Astrocyte of the hippocampus (primary cell): ENCODE measurements at places on chromosomes 16 and 17.

- DNase-seq = no peak
Observed at GRCh38 chr17:42077755-42078154, 20.5 kb downstream of the ZNF385C start.

- DNase-seq = no peak
Observed at GRCh38 chr16:11624636-11625607, 38.2 kb upstream of the LITAF start.

DNA sequence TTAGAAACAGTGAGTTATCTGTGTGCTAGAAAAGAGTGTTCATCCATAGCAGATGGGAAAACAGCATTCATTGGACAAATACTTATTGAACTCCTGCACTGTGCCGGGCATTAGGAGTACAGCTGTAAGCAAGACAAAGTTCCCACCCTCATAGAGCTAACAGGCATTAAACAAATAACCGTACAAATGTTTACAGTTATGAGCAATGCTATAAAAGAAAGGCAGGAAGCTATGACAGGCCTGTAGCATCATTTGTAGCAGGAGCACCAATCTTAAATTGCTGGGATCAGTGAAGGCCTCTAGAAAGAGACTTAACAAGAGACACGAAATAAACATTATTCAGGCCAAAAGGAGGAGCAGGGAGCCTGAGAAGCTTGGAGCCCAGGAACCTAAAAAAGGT is 15.6 kb downstream of the SDR42E1 start:
- DNase-seq = no peak

DNA sequence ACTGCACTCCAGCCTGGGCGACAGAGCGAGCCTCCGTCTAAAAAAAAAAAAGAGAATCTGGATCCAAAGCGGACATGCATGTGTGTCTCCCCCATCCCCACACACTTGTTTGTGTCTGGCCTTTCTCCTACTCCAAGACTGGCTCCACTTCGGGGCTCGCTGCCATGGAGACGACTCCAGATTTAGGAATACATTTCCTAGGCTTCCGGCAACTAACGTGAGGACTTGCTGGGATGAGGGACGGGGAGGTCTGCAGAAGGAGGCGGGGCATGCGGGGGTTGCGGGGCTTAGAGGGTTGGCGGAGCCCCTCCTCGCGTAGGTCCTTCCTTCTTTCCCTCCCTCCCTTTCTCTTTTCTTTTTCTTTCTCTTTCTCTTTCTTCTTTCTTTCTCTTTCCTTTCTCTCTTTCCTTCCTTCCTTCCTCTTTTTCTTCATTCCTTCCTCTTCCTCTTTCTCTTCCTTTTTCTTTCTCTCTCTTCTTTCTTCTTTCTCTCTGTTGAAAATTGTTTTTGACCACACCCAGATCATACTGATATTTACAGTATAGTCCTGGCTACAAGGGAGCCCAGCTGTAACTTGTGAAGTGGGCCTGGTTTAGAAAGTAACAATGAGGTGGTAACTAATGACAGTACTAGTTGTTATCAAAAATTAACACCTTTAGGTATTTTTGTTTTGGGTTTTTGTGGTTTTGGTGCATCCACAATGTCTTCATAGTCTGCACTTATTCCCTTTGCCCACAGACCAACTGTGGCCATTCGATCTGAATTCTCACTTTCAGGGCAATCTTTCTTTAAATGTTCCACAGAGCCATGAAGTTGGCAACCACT is 25.2 kb downstream of the MIS12 start:
- DNase-seq = peak; percentile 38

DNA sequence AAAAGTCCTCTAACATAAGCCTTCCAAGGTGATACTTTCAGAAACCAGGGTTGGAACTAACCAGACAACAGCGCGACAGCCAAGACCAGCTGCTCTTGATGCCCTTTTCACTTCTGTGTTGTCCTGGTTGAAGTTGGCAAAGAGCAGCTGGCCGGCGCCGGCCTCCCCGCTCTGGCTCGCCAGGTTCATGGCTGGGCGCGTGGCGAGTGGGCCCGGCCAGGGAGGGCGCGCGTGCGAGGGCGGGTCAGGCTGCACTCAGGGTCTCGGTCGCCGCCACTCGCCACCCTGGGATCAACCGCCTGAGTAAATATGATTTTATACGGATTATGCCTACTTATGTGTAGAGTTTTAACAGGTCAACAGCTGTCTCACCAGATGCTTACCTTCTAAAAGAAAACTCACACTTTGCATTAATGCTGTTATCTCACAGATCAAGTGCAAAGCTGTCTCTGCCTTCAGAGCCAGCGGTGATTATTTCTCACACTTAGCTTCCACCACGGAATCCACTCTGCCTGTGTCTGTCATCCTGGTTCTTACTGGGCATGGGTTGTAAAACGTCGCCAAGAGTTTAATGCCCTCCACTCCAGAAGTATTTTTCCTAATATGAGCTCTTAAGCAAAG is 13.5 kb downstream of the KCTD2 start:
- DNase-seq = no peak

- DNase-seq = no peak
Observed at GRCh38 chr16:1715220-1715619, 9.2 kb downstream of the MAPK8IP3 start.

DNA sequence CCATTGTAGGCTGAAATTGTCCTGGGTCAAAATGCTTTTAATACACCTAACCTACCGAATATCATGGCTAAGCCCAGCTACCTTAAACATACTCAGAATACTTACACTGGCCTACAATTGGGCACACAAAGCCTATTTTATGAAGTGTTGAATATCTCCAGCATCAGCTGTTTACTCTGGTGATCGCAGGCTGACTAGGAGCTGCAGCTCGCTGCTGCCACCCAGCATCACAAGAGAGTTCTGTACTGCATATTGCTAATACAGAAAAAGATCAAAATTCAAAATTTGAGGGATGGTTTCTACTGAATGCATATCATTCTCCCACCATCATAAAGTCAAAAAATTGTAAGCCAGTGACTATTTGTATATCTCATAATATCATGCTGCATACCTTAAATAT is 55.3 kb downstream of the ULK2 start:
- peak; percentile 37 for DNase-seq

DNA sequence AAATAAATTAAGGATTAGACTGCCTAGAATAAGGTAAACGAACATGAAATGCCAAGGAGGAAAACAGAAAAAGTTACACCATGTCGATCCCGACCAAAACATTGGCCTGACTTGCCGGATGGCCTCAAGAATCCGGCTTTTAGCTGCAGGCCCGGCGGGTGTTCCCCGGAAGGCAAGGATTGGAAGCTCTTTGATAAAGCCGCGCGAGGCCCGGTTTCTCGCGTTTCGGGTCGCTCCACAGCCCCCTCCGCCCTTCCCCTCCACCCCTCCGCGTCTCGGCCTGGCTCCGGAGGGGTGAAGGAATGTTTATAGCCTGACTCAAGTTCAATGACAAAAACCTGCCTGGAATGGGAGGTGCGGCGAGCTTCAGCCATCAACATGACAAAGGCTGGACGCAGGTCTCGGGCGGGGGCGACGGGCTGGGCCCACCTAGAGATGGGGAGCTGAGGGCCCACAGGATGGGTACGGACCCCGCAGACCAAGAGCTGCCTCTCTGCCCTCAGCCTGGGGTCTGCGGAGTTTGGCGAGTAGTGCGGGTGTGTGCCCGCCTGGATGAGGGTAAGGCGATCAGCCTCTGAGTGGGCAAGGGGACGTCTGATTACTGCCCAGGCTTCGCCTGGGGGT is 2.6 kb downstream of the PRAC1 start:
- DNase-seq = no peak

DNA sequence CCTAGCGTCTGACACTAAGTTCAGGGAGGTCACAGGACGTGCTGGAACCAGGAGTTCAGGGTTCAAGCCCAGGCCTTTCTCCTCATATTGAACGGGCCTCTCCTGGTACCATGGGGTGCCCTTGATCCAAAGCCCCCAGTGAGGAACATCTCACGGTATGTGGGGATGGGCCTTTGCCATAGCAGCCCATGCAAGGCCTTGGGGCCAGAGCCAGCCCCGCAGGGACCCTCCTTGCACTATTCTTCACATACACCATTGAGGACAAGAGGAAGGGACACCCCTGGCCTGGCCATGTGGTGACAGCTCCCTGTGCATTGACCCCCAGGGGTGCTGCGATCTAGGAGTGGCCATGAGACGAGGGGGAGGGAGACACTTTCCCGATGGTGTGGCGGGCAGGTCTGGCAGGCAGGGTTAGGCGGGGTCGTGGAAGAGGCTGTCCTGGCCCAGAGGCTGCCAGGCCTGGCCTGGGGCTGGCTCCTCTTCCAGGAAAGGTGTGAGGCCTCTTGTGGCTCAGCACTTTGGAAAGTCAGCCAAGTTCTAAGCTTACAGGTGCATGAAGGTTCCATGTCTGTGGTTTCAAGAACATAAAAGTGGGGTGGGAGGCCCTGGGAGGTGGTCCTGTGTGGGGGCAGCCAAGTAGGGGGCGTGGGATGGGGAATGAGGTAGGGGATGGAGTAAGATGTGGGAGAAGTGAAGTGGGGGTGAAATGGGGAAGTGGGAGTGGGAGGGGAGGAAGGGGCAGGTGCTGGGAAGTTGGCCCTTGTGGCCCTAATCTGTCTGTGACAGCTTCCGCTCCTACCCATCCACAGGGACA is 88.7 kb upstream of the CBX4 start:
- no peak for DNase-seq

DNA sequence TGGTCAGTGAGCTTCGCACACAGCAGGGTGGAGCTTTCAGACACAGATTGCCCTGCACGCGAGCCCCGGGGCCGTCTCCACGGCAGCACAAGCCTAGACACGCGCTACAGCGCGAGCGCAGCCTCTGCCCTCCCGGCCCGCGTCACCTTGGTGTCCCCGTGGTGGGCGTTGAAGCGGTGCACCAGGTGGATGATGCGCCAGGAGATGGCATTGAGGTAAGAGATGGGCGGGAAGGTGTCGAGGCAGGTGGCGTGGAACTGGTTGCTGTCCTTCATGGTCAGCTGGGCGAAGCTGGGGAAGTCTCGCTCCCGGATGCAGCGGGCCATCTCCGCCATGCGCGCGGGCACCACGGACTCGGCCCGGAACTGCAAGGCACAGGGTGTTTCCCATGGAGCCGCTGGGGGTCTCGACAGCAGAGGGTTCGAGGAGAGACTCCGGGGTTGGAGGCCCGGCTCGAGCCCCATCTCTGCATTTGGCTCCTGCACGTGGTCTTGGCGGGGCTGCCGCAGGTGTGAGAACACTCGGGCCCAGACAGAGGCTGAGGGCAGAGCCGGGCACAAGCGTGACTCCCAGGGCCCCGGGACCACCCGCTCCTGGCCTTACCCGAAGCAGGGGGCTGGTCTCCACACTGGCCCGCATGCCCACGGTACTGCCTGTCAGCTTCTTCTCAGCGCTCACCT is 4.3 kb upstream of the CYBA start:
- DNase-seq = no peak

DNA sequence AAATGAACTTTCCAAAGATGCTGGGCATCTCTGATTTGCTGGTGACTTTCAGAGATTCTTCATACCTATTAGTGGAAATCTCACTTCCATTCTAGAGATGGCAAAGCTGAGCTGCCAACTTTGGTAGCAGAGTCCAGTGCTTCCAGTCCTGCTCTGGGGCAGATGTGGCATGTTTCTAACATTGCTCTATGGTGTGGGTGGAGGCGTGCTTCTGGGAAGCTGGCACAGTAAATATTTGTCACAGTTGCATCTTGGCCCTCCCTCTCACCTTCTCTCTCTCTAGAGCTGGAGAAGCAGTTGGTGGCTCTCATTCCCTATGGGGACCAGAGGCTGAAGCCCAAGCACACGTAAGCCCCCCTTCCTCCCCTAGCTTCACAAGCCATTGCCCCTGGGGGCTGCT is 1.9 kb downstream of the TMEM106A start:
- DNase-seq = no peak

DNA sequence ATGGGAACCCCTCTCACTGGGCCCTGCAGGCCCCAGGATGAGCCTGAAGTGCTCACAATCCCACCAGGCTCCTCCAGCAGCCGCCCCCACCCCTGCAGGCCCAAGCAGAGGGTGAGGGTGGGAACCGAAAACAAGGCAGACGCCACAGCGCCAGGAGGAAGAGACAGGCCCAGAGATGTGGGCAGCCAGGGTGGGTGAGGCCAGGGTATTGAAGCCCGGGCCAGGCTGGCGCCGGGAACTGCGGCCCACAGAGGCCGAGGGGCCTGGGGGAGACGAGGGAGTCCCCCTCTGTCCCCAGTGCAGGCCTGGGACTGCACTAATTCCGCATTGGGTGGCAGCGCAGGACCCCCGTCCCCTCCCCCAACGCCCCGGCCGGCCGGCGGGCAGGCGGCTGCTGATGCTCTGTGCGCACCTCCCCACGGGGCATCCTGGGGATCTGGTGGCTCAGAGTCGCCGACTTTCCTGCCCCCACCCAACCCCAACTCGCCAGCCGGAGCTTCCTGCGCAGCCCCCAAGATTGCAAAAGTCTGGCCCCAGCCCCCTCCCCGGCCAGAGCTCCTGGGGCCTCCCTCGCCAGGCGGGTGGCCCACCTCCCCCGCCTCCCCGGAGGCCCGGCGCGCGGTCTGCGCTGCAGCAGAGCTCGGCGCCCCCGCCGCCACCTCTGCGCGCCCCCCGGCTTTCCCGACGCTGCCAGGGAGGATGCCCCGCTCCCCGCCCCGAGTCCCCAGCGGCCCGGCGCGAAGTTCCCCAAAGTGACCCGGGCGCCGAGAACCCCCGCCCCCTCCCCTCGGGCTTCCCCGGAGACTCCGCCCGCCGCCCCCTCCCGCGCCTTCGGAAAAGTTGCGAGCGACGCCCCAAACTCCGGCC is 107.8 kb downstream of the ENGASE start:
- no peak for DNase-seq

DNA sequence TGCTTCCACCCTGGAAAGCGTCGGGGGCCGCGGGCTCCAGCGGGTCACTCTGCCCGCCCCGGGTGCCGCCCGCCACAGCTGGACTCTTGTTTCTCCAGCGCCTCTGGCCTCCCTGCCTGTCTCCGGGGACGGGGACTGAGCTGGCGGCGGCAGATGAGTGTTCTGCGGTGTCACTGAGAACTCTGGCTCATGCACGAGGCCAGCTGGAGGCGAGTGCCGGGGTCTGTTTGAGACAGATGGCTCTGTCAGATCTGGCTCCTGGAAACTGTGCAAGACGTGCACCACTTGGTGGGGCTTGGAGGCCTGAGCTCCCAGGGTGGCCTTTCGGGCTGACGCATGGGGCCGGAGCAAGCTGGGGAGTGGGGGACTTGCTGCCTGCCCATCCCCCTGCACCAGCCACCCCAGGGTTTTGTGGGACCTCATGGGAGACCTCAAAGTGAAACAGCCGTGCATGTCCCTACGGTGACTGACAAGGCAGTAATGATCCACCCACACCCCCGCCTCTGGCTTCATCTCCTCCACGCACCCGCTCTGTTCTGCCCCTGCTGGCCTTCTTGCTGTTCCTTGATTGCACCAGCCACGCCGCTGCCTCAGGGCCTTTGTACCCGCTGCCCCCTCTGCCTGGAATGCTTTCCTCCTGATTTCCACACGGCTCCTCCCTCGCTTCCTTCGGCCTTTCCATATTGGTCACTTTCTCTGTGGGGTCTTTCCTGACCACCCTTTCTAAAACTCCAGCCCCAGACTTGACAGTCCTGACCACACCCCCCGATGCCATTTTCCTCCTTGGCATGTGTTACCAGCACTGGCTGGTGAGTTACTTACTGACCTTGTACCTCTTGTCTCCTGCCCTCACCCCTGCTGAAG is 174.9 kb upstream of the CIBAR2 start:
- DNase-seq = no peak

GRCh38 chr17:68910789-68911431 is 44.3 kb downstream of the ABCA8 start:
- no peak for DNase-seq
